ENCODE measurements at places on chromosomes 1 and 21.

DNA sequence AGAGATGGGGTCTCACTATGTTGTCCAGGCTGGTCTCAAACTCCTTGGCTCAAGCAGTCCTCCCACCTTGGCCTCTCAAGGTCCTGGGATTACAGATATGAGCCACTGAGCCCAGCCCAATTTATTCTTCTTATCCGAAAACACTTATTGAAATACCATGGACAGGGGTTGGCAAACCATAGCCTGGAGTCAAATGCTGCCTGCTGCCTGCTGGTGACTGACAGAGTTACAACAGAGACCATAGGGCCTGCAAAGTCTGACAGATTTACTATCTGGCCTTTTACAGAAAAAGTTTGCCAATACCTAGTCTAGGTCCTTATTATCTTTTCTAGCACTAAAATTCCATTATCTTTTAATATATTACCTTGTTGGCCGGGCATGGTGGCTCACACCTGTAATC, 87.1 kb upstream of the ZNF281 start:
- no peak for DNase-seq

GRCh38 chr1:245156041-245156735, 1.4 kb downstream of the KIF26B start:
- no peak for DNase-seq

DNA sequence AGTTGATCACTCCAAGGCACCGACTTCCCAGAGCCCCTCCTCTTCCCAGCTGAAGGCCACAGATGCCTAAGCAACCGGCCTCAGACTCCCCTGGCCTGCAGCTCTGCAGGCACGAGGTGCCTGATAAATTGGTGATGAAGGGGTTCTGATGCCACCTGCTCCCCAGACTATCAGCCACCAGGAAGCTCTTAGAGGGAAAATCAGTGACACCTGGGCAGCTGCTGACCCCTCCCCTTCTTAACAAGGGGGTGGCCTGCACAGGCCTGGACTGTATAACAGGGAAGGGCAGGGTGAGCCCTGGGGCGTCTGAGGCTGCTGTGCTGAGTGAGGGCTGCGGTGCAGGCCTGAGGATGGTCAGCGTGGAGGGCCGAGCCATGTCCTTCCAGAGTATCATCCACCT, at the start of gene PADI6:
PADI6 (plus strand) TSS at position 301 of the 400 bp plus-strand sequence; CDS start at position 351, 50 bp downstream.
- no peak for DNase-seq

DNA sequence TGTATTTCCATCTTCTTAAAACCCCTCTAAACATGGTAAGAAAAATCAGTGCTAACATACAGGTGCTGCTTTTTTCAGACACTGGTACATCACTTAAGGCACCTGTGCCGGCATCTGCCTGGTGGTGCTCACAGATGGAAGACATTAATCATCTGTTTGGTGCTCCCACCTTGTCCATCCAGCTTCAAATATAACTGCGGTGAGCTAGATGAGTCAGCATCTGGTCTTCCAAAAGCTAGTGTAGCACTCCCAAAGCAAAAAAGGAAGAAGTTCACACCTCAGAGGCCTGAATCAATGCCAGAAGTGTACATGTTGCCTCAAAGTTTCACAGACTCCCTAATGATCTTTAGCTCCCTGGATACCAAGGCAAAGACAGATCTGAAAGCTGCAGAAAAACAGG, 44.4 kb downstream of the TM2D1 start:
- no peak for DNase-seq

DNA sequence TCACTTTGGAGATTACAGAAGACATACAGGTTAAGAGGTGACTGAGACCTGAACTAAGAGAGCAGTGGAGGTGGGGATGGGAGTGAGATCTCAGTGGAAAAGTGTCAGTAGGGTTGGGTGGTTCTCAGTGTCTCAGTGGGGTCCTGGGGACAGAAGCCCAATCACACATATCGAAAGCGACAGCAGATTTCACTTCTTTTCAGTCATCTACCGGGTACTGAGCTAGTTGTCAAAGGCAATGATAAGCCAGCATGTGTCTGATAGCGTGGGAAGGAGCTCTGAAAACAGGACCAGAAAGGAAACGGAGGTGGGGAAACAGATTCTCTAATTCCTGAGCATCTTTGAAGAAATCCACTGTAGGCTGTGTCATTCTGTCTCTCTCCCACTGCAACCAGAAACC, 59.5 kb downstream of the RHOU start:
- no peak for DNase-seq

DNA sequence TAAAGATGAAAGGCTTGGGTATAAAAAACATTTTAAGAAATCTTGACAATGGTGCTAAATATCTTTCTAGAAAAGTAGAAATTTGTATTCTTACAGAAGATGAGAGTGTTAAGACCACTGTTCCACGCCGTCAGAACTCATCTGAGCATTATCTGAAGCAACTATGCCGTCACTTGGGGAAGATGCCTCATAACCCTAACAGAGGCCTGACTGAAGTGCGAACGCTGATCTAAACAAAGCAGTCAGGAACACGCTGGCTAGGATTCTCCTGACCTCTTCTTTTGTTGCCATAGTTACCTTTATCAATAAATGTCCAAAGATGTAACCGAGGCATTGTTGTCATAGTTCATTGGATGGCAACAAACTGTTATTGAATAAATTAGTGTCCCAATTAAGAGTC, 612.4 kb downstream of the LTN1 start:
- no peak for DNase-seq

DNA sequence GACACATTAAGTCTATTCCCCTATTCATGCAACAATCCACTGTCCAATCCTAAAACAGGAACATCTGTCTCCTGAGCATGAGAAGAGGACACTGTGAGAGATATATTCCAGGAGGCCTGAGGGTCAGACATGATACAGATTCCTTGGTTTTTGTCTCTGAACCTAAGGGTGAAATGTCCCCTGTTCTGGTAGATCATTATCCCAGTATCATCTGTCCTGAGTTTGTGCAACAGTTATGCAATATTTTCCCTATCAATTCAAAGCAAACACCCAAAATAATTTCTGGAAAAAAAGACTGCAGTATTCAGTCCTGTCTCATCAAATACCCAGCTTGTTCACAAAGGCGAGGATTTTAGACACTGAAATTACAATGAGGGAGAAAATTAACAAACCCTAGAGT, 61.4 kb downstream of the PRKAB2 start:
- DNase-seq = no peak

DNA sequence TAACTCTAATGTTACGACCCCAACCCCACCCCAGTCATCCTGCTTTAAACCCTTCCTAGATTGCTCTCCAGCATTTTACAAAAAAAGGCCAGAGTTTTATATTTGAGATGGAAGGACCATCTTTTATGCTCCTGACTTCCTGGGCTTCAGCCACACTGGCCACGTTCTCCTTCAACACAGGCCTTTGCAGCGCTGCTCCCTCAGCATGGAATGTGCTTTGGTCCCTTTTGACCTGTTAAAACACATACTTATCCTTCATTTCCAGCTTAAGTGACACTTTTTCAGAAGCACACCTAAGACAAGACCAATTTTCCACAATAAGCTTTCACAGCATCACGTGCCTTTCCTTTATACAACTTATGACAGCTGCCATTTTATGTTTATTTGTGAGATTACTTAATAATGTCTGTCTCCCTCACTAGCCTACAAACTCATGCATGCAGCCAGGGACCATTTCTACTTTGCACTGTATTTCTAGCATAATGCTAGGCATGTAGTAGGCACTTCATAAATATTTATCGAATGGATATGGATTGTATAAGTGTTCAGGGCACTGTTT, 34.5 kb downstream of the LHX9 start:
- DNase-seq = no peak

DNA sequence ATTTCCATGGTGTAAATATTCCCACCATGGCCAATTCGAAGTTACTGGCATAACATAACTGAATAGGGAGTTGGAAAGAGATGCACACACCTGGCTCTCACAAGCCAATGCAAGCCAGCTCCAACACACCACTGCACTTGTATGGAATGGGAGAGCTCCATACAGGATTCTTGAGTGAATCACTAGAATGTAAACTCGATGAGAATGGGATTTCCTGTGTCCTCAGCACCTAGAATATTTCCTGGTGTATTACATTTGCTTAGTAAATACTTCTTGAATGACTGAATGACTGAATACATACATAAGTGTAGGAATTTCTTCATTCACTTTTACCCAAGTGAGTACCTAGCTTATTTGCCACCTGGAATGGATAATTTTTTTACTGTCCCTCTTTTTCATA, 16.2 kb upstream of the PPIE start:
- DNase-seq = no peak

DNA sequence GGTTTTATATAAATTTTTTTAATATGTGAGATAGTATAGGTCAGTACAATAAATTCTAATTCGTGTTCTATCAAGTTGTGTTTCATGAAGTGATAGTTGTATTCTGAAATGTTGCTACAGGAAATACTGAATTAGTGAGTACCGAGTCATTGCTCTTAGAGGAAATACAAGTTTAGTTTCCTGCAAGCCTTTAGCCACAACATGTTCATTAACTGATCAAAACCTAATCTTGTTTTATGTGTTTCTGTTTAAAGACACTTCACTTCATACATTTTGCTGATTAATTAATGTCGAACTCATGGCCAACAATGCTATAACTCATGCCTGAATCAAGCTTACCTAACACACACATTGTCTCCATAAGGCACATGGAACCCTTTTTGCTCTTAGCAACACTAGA, 43.6 kb downstream of the LRRC7 start:
- no peak for DNase-seq

DNA sequence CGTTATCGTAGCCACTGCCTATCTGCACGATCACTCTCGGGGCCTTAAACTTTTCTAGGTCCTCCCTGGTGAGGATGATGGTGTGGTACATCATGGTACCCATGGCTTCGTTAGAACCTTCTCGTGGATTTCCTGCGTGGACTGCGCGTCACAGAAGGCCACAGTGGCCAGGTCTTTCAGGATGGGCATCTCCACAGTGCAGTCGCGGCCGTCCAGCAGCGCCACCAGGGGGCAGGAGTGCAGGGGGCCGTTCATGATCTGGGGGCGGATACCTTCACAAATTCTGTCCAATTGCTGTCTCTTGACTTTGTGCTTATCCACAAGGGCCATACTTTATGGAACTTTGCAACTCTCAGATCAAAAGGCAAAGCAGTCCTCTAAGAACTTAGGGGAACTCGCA, 69.6 kb downstream of the WLS start:
- no peak for DNase-seq

GRCh38 chr1:55168353-55168752, 46.8 kb downstream of the USP24 start:
- no peak for DNase-seq

- no peak for DNase-seq
Measured at GRCh38 chr1:212162635-212163034, 122.6 kb upstream of the PPP2R5A start.

- DNase-seq = no peak
Measured at GRCh38 chr1:206606867-206607266, 5.4 kb downstream of the EIF2D start.

Measured in cortex of kidney (tissue), 1 donor.